ENCODE measurements at places on chromosomes 4 and X. TPM values are rescaled to one million over a fixed set of nuclear protein-coding genes. Genes with fewer than 3 reads are reported as not detected.
A peak's percentile ranks its signal among the peaks of the same experiment; 100 is the strongest.

- peak overlapping the region; percentile 23 for H3K27ac ChIP-seq
- peaks cover 25% of the 10 kb centered on the region for H3K4me1 ChIP-seq
- H3K27me3 ChIP-seq = no peaks in the 10 kb centered on the region
Observed at GRCh38 chrX:109856974-109857373, 123.9 kb upstream of the ACSL4 start.

Gene OTUD4
- total RNA-seq = 40.8 TPM

Gene HOPX
- 0.55 TPM for total RNA-seq

Gene IL15
- total RNA-seq = 0.98 TPM

DNA sequence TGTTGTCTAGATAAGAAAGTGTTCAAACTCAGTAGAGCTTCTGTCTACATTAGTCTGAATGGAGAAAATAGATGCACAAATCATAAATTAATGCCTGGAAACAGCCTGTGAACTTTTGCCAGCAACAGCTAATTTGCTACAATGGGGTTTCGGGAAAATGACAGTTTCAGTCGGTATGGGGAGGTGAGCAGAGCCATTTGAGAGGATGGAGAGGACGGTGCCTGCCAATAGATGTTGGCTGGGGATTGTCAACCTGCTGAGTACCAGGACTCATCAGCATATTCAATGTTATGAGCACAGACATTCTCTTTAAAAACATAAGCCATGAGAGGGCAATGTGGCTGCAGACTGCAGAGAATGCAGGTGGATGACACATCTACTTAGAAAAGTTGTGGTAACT lies 230.3 kb upstream of the PCDH18 start:
- no peaks in the 10 kb centered on the region for H3K27me3 ChIP-seq
- H3K27ac ChIP-seq = no peak overlapping the region
- no peaks in the 10 kb centered on the region for H3K36me3 ChIP-seq
- no peak for DNase-seq
- no peak overlapping the region for H3K4me3 ChIP-seq

Gene TRAPPC11
- 56.1 TPM for total RNA-seq

Gene FRG2
- total RNA-seq = not detected

DNA sequence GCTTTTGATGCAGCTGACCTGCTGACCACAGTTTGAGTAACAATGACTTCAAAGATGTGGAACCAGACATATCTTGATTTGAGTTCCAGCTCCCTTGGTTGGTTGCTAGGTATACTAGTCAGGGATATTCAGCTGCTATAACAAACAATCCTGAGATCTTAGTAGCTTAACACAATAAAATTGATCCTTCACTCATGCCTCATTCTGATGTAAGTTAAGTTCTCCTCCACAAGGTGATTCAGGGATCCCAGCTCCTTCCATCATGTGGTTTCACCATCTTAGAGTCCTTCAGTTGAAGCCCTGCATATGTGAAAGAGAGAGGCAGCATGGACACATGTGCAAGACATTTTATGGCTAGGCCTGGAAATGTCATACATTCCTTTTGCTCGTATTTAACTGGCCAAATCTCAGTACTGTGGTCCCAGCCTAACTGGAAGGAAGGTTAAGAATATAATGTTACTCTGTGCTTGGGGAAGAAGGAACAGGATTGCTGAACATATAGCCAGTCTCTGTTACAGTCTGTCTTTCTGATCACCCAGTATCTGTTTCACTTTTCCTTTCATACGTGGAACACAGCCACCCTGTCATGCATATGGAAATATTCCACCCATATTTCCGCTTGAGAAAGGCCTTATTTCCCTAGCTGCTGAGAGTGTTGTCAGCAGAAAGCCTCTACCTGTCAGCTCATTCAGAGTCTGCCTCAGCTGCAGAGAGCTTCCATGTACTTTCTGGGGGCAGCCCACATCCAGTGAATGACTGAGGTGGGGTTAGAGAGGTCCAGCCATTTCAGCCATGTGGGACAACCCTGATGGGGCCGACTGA lies 7.1 kb downstream of the SMIM9 start:
- H3K4me3 ChIP-seq = no peak overlapping the region
- H3K4me1 ChIP-seq = no peaks in the 10 kb centered on the region
- no peaks in the 10 kb centered on the region for H3K36me3 ChIP-seq
- H3K27ac ChIP-seq = no peak overlapping the region

Gene F8A3
- total RNA-seq = 4.6 TPM

- H3K4me1 ChIP-seq = peaks cover 1% of the 10 kb centered on the region
- H3K27me3 ChIP-seq = no peaks in the 10 kb centered on the region
- H3K27ac ChIP-seq = no peak overlapping the region
Observed at GRCh38 chr4:102318526-102318925, 26.8 kb downstream of the SLC39A8 start.

Gene CRMP1
- 17.6 TPM for total RNA-seq
